ENCODE measurements at places on chromosomes 13 and 19.

GRCh38 chr19:23381114-23381513 lies 14.2 kb downstream of the ZNF91 start:
- DNase-seq, result no peak

DNA sequence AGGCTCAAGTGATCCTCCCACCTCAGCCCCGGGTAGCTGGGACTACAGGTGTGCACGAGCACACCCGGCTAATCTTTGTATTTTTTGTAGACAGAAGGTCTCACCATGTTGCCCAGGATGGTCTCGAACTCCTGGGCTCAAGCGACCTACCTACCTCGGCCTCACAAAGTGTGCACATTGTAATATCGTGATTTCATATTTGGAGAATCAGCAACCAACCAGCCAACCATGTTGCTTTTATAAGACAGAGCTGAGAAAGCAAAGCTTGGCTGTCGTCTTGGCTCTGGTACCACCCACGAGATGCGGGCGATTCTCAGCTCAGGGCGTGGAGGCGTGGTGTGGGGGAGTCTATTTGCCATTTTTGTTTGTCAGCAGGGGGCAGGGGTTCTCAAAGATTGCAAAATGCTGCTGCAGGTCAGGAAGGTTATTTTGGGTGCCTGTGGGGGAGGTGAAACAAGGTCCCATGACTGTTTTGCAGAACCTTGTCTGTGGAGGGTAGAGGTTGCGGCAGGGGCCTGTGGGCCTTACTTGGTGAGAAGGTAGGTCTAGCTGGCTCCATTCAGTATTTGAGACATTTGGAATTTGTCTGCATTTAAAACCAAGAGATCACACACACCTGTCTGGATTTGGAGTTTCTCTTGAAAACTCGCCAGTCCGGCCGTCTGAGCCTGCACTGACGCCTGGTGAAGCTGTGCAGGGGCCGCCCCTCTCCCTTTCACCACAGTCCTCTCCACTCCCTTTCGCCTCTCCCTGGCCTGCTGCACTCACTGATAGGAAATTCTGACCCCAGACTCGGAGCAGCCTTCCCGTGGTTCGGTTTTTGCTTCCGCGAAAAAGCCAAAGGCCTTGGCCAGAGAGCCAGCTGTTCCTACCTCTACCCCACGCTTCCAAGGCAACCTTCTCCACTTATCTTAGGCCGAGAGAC lies 15.4 kb downstream of the TNFAIP8L1 start:
- DNase-seq, result no peak

DNA sequence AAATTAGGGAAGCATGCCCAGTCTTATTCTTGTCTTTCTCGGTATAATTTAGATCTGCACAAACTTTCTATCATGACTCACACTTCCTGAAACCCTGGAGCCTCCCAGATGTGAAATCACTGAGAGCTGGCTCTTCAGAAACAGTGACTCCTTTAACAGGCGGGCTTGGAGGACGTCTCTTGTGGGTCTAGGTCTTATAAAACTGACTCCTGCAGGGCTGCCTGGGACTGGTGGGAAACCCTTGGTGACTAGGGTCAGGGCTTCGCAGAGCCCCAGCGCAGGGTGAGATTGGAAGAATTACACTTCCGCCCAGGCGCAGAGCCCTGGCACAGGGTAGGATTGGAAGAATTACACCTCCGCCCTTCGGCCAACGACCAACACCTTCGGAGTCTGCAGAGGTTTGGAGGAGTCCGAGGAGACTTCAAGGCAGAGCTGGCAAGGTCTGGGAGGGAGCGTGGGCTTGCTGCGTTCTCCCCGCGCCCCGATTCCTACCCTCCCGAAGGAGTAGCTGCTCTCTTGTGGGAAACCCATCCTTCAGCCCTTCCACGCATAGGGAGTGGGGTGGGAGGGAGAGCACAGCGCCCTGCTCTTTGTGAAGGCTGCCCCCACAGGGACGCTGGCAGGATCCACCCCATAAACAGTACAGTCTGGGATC lies 43.4 kb upstream of the MAP3K10 start:
- DNase-seq, result peak; percentile 28

GRCh38 chr19:16342002-16342715 lies 17.5 kb downstream of the KLF2 start:
- no peak for DNase-seq

GRCh38 chr19:57709616-57710015 lies 612 bp upstream of the ZNF154 start:
- DNase-seq, result no peak

GRCh38 chr19:3740431-3740830 lies 21.1 kb downstream of the APBA3 start:
- no peak for DNase-seq

DNA sequence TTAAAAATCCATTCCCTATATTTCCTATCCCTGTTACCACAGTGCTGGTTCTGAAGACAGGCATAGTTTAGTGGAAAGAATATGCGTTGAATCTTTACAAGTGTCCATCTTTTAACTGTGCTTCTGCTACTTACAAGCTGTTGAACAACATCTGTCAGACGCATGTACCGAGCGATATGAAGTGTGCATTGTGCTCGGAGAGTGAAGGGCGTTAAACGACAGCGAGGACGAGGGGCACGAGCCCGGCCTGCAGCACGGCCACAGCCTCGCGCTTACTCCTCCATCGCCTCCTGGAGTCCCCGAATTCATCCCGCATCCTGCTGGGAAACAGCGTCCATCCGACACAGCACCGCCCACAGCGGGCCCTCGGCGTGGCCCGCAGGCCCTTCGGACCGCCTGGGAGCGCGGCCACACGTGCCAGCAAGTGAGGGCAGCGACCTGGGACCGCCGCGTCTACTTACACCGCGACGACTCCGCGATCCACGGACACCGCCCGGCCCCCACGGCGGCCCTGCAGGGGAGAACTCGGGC lies 514 bp downstream of the PCID2 start:
- DNase-seq, result no peak
